Activated CD8-positive, alpha-beta T cell treated with anti-CD3 and anti-CD28 coated beads for 36 hours (primary cell): ENCODE measurements at places on chromosomes 2 and 18. TPM values are rescaled to one million over a fixed set of nuclear protein-coding genes. Genes with fewer than 3 reads are reported as not detected.

DNA sequence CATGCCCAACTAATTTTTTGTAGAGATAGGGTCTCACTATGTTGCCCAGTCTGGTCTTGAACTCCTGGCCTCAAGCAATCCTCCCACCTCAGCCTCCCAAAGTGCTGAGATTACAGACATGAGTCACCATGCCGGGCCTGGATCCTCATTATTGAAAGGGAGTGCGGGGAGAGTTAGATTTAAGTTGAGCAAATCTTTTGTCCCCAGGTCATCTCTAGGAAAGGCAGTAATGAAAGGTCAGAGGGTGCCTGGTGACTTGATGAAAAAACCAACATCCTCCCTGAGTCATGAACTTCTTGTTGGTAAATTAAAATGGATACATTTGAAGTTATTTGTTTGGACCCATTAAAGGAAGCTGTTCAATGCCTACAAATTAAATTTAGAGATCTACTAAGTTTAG lies 25.1 kb downstream of the STAT4 start:
- H3K4me1 ChIP-seq = peaks cover 66% of the 10 kb centered on the region
- H3K27me3 ChIP-seq = no peaks in the 10 kb centered on the region
- H3K4me3 ChIP-seq = no peak overlapping the region

DNA sequence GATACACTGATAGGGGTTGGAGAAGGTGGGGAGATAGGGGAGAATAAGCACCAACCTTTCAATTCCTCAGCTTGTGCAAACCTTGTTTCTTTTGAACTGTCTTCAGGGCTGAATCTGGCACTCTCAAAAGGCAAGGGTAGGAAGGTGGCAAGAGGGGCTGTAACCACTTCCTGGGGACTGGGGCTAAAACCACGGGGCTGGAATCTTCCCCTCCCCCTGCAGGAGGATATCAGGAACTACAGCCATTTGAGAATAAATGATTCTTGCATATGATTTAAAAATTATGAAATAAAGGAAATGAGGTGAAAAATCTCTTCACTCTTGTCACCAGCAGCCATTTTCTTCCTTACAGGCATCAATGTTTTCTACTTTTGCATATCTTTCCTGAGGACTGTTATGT lies 50.8 kb downstream of the ATOH8 start:
- DNase-seq = peak; percentile 57
- H3K27ac ChIP-seq = no peak overlapping the region
- no peaks in the 10 kb centered on the region for H3K27me3 ChIP-seq
- H3K4me3 ChIP-seq = no peak overlapping the region
- H3K36me3 ChIP-seq = no peaks in the 10 kb centered on the region
- H3K4me1 ChIP-seq = peaks cover 12% of the 10 kb centered on the region

- peaks cover 26% of the 10 kb centered on the region for H3K36me3 ChIP-seq
- peak; percentile 75 for DNase-seq
- peaks cover 2% of the 10 kb centered on the region for H3K4me1 ChIP-seq
- H3K4me3 ChIP-seq = no peak overlapping the region
Measured at GRCh38 chr2:231800493-231801091, 14.3 kb downstream of the COPS7B start.

- H3K27me3 ChIP-seq = peaks cover 13% of the 10 kb centered on the region
- no peak for DNase-seq
- H3K27ac ChIP-seq = no peak overlapping the region
- H3K4me1 ChIP-seq = no peaks in the 10 kb centered on the region
- no peaks in the 10 kb centered on the region for H3K36me3 ChIP-seq
Measured at GRCh38 chr2:126793885-126794613, 104.6 kb upstream of the TEX51 start.

DNA sequence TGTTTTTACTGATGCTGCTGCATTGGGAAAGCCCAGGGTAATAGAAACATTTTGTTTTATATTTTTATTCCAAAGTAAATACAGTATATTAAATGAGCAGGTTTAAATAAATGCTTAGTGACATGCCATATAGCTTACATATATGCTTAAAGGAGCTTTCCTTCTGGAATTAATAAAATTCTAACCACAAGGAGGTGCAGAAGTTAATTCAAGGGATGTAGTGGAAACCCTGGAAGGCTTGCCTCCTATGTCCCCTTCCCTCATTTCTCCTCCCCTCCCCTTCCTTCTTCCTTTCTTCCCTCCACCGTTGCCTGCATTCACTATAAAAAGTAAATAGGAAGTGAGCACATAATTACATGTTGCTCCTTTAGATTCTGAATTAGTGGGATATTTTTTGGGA lies 96.3 kb downstream of the UBE2E3 start:
- no peak overlapping the region for H3K4me3 ChIP-seq
- no peak overlapping the region for H3K27ac ChIP-seq
- peaks cover 9% of the 10 kb centered on the region for H3K4me1 ChIP-seq
- no peaks in the 10 kb centered on the region for H3K27me3 ChIP-seq
- no peak for DNase-seq

The MSTN gene
- not detected for total RNA-seq

DNA sequence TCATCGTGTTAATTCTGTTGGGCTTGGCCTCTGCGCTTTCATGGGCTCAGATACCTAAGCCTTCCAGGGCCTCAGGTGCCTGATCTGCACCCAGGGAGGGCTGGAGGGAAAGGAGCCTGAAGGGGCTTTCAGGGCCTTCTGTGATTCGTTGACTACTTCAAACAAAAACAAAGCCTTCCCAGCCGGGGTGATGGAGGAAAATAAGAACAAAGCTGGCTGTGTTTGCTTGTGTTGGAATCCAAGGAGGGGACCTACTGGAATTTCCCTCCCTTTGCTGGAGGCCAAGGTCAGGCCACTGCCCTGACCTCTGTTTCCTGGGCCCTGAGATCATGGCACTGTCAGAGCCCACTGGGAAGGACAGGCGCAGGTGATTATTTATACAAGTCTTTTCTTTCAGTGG lies 135.3 kb downstream of the KLHL29 start:
- peaks cover 2% of the 10 kb centered on the region for H3K27me3 ChIP-seq
- no peak overlapping the region for H3K27ac ChIP-seq
- no peaks in the 10 kb centered on the region for H3K36me3 ChIP-seq
- no peaks in the 10 kb centered on the region for H3K4me1 ChIP-seq
- H3K4me3 ChIP-seq = no peak overlapping the region
- DNase-seq = no peak

GRCh38 chr2:77920838-77921366 lies 398.7 kb upstream of the LRRTM4 start:
- no peak for DNase-seq
- H3K27ac ChIP-seq = no peak overlapping the region
- H3K4me3 ChIP-seq = no peak overlapping the region
- H3K36me3 ChIP-seq = no peaks in the 10 kb centered on the region

The TTC21B gene
- 22.1 TPM for total RNA-seq

The ALK gene
- not detected for total RNA-seq

- DNase-seq = no peak
- H3K4me3 ChIP-seq = no peak overlapping the region
- H3K27me3 ChIP-seq = no peaks in the 10 kb centered on the region
- no peaks in the 10 kb centered on the region for H3K4me1 ChIP-seq
Measured at GRCh38 chr18:31243740-31244512, 74.0 kb upstream of the DSG1 start.

The DSG4 gene
- total RNA-seq = not detected

GRCh38 chr18:77203071-77203470 lies 46.6 kb upstream of the GALR1 start:
- no peak overlapping the region for H3K27ac ChIP-seq
- no peaks in the 10 kb centered on the region for H3K27me3 ChIP-seq
- H3K4me1 ChIP-seq = peaks cover 14% of the 10 kb centered on the region
- no peaks in the 10 kb centered on the region for H3K36me3 ChIP-seq

DNA sequence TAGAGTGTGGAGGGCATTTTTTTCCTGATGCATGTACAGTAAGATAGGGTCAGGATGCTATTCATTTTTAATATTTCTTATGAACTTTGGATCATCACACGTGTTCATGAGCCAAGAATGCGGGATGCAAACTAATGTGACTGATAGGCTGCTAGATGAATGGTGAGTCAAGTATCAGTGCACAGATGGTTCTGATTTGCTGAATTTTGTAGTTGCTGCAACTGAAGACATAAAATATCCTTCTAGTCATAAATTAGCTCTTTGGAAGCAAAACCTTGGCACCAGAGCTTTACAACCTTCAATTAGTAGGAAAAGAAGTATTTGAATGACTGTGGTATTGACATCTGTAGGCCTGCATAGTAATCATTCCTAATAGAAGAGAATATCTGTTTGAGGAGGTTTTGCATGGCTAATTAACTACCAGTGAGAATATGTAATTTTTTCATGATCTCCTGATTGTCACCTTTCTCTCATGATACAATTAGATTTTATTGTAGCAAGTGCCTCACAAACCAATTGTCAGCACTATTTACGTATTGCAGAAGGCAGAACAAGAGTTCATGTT lies 94.0 kb downstream of the VRK2 start:
- H3K4me3 ChIP-seq = no peak overlapping the region
- no peaks in the 10 kb centered on the region for H3K4me1 ChIP-seq
- no peak overlapping the region for H3K27ac ChIP-seq
- H3K36me3 ChIP-seq = peaks cover 20% of the 10 kb centered on the region
- DNase-seq = no peak
- H3K27me3 ChIP-seq = no peaks in the 10 kb centered on the region

DNA sequence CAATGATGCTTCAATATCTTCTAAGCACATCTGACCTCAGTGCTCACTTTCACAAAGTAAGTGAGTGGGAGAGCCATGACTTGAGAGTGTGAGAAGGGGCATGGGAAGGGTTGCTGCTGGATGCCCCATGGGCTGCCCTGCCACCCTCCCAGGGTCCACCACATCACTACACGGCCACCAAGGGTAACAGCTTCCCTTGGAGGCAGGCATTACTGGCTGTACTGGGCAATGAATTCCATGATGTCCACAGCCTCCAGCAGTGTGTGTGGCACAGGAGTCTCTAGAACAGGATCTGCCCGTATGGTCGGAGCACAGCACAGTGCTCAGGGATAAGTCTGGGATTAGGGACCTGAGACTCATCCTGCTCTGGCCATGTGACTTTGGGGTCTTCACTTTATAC lies 481.0 kb upstream of the MYT1L start:
- no peak overlapping the region for H3K27ac ChIP-seq
- H3K4me1 ChIP-seq = no peaks in the 10 kb centered on the region
- H3K27me3 ChIP-seq = peaks cover 1% of the 10 kb centered on the region
- DNase-seq = no peak
- no peaks in the 10 kb centered on the region for H3K36me3 ChIP-seq

DNA sequence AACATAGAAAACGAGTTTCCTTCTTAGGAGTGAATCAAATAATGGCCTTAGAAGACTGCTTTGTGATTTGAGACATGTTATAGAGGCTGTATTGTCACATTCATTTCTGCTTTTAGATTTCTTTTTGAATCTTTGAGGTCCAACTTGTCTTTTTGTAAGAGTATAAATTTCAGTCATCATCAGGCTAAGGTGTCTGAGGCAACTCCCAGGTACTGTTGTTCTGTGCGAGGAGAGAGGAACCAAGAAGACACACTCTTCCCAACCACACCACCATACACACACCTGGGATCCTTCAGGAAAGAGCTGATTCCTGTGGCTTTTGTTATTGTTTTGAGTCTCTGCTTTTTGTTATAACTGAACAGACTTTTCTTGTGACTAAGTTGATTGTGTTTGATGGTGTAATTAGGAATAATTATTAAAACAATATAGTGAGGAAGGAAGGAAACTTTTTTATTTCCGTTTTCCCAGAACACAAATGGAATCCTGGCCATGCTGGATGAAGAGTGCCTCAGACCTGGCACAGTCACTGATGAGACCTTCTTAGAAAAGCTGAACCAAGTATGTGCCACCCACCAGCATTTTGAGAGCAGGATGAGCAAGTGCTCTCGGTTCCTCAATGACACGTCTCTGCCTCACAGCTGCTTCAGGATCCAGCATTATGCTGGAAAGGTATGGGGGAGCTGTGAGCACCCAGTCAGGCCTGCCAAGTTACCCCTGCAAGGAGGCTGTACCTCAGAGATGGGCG lies 140.4 kb downstream of the MYO1B start:
- no peak overlapping the region for H3K27ac ChIP-seq
- H3K27me3 ChIP-seq = no peaks in the 10 kb centered on the region
- peaks cover 18% of the 10 kb centered on the region for H3K36me3 ChIP-seq
- no peak for DNase-seq
- peaks cover 6% of the 10 kb centered on the region for H3K4me1 ChIP-seq

The VWC2L gene
- not detected for total RNA-seq

The C2orf80 gene
- not detected for total RNA-seq

DNA sequence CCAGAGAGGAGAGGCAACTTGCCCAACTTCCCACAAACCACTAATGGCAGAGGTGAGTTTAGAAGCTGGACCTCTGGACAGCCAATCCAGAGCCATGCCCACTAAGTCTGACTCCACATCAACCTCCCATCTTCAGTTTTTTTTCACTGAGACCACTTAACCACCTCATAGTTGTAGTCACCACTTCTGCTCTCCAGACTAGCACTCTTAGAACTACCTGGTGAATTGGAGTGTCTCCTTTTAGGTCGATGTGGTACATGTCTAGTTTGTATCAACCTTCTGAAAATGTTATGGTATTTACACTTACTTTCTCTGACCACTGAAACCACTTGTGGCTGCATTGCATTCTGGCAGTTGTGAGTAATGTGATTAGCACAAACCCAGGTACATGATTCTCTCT lies 743.6 kb upstream of the FANCL start:
- H3K4me3 ChIP-seq = no peak overlapping the region
- peaks cover 3% of the 10 kb centered on the region for H3K27me3 ChIP-seq
- DNase-seq = peak; percentile 6
- no peak overlapping the region for H3K27ac ChIP-seq

GRCh38 chr2:168471163-168471475 lies 15.0 kb downstream of the CERS6 start:
- no peak for DNase-seq
- peaks cover 6% of the 10 kb centered on the region for H3K36me3 ChIP-seq
- H3K27ac ChIP-seq = peak overlapping the region; percentile 26
- no peaks in the 10 kb centered on the region for H3K27me3 ChIP-seq
- no peak overlapping the region for H3K4me3 ChIP-seq

The DCDC2C gene
- not detected for total RNA-seq

- no peak overlapping the region for H3K4me3 ChIP-seq
- no peak for DNase-seq
- peaks cover 85% of the 10 kb centered on the region for H3K27me3 ChIP-seq
- H3K27ac ChIP-seq = no peak overlapping the region
- peaks cover 20% of the 10 kb centered on the region for H3K4me1 ChIP-seq
Measured at GRCh38 chr2:70890469-70891065, 45.1 kb upstream of the ATP6V1B1 start.

DNA sequence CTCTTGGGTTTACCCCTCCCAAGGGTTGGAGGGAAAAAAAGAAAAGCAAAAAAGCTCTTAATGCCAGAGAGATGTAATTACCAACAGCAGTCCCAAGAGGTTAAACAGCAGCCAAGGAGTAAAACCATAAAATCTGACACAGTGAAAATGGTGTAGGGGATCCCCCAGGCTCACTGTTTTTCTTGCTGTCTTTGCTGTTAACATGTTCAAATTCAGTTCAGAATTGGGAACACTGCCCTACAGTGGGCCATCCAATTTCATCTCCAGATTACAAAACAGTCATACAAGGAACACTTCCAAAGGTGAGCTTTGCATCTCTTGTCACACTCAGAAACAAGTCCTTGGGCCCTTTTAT lies 54.5 kb downstream of the PLEKHM3 start:
- peaks cover 15% of the 10 kb centered on the region for H3K4me1 ChIP-seq
- no peaks in the 10 kb centered on the region for H3K27me3 ChIP-seq
- no peak overlapping the region for H3K4me3 ChIP-seq

The ASAP2 gene
- total RNA-seq = not detected
